Fibroblast of lung (primary cell): ENCODE measurements at places on chromosomes 13 and 19.

- peak; percentile 94 for DNase-seq
Measured at GRCh38 chr13:33639158-33639557, 178.8 kb upstream of the RFC3 start.

GRCh38 chr19:13884726-13885591 is 8.0 kb downstream of the NANOS3 start:
- no peak for DNase-seq

DNA sequence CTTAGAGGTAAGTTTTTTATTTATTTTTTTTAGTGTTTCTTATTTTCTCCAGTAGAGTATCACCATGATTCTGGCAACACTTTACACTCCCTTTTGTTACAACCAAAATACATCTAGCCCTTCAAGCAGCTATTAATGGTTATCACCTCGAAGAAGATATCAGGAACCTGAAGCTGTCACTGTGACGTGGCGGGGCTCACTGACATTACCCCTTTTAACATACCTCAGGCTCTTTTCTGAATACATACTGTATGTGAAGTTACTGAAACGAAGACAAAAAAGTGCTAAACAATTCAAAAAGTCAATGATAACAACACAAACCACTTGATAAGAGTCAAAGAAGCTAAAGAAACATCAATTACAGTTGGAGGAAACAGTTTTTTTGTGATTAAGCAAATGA is 1218.7 kb downstream of the EFNB2 start:
- no peak for DNase-seq

- peak; percentile 59 for DNase-seq
Measured at GRCh38 chr13:106139377-106139776, 396.1 kb downstream of the EFNB2 start.

DNA sequence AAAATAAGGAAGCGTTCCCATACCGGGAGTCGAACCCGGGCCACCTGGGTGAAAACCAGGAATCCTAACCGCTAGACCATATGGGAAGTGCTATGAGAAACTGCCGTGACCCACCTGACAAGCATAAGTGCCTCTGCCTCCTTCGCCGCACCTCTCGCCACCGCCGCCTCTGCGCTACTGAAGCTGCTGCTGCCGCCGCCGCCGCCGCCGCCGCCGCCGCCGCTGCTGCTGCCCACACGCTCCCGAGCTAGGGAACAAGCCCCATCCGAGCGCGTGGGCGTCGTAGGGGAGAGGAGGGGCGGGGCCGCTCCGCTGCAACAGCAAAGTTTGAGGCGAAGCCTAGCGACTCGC is 610 bp upstream of the WBP4 start:
- no peak for DNase-seq

DNA sequence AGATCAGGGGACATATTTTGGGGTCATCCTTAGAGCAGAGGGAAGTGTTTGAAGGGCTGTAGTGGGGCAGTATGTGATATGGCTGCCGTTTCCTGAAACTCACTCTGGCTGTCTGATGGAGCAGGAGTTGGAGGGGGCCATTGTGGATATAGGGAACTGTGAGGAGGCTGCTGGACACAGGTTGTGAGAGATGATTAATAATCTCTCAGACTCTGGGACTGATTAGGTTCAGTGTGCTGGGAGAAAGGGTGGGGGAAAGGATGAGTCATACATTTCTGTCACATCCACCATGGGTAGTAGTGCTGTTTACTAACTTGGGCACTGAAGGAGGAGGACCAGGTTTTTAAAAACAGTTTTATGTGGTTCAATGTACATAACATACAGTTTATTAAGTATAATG is 4.8 kb downstream of the B3GLCT start:
- peak; percentile 78 for DNase-seq

GRCh38 chr13:99704390-99704789 is 203.1 kb downstream of the TM9SF2 start:
- no peak for DNase-seq

DNA sequence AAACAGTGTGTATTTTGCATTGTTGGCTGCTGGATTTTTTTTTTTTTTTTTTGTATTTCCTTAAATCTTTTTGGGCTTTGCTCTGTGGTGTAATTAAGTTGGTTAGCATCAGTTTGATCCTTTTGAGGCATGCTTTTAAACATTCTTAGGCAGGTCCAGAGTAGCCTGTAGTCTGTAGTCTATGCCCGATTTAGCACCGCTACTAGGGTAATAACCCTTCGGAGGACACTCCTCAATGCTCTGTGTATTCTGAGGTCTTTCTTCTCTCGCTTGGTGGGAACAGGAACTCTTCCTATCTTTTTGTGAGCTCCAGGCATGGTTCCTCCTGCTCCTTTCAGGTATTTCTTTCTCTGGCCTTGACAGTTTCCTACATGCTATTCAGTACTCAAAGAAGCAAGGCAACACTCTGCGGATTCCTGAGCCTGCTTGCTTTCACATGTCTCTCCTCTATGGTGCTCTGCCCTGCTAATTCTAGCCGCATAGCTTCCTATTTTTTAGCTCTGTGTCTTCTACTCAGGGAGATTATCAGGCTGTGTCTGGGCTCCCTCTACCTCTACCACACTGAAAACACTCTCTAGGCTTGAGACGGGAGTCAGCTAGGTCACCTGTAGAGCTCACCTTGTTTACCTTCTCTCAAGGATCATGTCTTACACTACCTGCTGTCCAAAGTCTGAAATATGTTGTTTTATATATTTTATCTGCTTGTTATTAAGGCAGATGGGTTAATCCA is 195.1 kb downstream of the NDFIP2 start:
- DNase-seq: no peak

GRCh38 chr13:29908416-29909080 is 58.1 kb upstream of the UBL3 start:
- peak; percentile 78 for DNase-seq

- DNase-seq: no peak
Measured at GRCh38 chr13:29111446-29111845, 291.3 kb downstream of the MTUS2 start.

- DNase-seq: no peak
Measured at GRCh38 chr13:31427151-31428100, 227.7 kb downstream of the B3GLCT start.

DNA sequence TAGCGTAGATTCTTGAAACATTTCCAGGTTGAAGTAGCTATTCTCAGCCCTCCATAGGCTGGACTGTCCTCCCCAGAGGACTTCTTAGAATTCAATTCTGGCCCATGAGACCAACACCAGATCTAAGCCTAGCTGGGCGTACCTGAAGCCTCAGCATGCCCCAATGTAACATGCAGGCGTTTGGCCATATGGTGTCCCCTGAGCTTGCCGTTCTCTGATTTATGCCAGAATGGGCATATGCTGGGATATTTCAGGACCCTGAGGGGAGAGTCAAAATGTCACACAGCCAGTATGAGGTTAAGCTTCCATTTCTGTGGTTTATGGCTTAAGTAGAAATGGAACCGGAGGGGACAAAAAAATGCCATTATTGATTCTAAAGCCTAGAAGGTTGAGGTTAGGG is 317.7 kb upstream of the OBI1 start:
- DNase-seq: no peak

- DNase-seq: peak; percentile 25
Measured at GRCh38 chr19:40191836-40192646, 815 bp downstream of the MAP3K10 start.

DNA sequence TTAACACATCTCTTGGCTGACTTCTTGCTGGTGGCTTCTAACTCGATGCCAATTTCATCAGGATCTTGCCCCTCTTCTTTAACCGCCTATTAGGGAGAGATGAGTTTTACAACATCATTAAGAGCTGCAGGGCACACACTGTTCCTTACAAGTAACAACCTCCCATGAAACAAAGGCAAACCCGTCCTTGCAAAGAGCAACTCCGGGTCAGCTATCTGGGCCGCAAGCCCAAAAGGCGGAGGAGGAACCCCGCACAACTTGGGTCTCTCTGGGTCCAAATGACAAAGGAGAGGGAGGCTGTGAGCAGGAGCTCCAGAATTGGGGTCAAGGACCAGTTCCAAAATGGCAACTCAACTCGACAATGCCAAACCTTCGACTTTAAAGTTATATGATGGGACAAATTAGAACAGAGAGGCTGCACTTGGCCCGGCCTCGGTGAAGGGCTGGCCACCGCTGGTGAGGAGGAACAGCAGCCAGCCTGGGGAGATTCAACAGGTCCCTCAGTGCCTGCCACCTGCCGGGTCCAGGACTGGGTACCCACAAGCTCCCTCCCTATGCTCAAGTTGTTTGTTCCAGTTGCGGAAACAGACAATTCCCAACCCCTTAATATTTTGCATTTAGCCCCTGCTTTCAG is 1.1 kb downstream of the SAFB2 start:
- DNase-seq: no peak

GRCh38 chr13:68810660-68811059 is 1297.0 kb upstream of the ATXN8OS start:
- no peak for DNase-seq

- no peak for DNase-seq
Measured at GRCh38 chr13:59176775-59177174, 987.0 kb downstream of the DIAPH3 start.

GRCh38 chr13:22265563-22265962 is 594.7 kb downstream of the FGF9 start:
- no peak for DNase-seq

DNA sequence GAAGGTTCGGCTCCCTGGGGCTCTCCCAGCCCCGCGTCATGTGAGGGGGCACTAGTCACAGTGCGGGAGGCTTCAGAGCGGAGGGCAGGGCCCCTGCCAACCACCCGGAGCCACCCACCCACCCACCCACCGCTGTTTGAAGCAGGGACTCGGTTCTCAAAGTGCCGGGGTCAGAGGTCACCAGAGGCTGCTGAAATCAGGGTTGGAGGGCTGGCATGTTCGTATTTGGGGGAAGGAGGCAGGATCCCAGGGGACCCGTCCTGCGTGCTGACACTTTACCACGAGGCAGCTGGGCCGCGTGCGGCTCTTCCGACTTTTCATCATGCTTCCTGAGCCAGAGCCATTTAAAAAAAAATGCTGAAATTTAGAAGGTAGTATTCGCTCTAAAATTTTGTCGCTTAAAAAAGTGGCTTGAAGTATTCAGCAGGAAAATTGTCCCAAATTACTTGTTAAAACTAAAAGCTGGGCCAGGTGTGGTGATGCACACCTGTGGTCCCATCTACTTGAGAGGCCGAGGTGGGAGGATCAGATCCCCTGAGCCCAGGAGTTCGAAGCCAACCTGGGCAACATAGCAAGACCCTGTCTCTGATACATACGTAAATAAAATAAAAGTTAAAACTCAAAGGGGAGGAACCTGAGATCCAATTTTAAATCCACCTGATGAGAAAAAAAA is 21.2 kb downstream of the ATP11A start:
- DNase-seq: no peak

DNA sequence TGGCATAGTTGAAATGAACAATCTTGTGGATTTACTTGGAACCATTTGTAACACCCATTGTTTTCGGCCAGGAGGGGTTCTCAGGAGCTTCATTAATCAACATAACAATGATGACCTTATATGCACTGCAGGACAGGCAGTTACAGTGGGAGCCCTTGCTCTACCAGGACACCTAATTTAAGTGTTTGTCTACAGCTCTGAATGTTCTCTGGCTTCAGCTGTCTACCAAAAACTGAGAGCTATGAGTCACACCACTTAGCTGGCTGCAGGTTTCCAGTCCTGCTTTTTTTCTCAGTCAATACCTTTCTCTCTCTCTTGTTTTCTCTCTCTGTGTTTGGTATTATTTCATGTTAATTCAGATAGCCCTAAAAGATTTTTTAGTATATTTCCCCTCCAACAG is 105.4 kb upstream of the MBNL2 start:
- DNase-seq: peak; percentile 80

GRCh38 chr13:20101467-20102316 is 59.2 kb downstream of the GJA3 start:
- DNase-seq: no peak

GRCh38 chr19:17550076-17550667 is 5.3 kb upstream of the COLGALT1 start:
- no peak for DNase-seq

DNA sequence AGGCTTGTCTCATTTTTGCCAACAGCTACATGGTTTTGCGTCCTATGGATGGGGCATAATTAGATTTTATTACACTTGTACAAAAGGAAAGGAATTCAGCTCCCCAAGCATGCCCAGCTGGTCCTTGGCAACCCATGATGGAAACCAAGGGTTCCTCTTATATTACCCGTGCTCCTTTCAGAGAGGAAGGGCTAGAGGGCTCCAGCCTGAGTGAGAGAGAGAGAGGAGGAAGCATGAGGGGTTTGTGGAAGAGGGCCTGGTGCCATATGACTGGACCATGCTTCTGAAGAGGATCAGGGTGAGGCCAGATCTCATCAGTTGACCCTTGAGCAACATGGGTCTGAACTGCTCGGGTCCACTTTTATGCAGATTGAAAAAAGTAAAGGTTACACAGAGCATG is 3.5 kb upstream of the RPS9 start:
- no peak for DNase-seq

DNA sequence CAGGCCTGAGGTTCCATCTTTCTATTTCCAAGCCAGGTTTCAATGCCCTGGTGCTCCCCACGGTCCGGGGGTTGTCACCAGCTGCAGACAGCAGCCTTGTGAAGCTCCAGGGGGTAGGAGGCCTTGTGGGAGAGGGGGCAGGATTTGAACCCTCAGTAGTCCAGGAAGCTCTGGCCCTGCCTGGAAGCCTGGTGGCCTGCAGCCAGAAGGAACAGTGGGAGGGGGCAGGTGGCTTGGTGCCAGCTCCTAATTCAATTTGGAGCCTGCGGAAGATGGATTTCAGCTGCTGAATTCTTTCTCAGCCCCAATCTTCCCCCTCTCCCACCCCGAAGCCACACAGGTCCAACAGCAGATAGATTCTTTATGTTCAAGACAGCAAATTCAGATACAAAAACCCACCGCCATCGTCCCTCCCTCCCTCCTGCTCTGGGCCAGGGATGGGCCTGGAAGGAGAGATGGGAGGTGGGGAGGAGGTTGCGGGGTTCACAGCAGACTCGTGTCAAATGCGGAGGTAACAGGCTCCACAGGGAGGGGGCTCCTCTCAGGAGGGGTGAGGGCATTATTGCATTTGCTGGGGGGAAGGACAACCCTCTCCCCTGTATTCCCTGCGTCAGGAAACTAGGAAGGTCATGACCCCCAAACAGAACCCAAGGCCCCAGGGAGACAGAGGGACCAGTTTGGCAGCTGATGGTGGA is 2.4 kb upstream of the PTGER1 start:
- DNase-seq: peak; percentile 73

DNA sequence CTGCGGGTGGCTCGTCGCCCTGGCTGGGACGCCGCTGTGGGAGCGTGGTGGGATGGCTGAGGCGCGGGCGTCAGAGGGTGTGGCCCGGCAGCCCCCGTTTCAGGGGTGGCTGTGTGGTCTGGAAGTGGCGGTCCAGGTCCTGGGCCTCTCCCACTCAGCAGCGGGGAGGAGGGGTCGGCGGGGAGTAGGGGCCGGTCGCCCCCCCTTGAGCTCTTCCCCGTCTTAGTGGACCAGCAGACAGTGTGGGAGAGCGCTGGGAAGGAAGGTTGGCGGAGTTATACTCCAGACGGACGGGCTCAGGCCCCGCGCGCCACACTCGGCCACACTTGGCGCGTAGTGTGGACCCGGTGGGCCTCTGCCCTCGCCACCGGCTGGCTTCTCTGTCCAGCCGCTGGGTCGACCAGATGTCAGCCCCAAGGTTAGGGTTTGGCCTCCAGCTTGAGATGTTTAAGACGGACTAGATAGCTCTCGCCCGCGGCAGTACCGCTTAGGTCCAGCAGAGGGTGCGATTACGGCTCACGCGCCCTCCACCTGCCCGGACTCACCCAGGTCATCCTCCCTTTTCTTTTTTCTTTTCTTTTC is 21.7 kb upstream of the ZNF429 start:
- no peak for DNase-seq

- no peak for DNase-seq
Measured at GRCh38 chr13:98990701-98991100, 12.8 kb upstream of the DOCK9 start.
